Activated CD4-positive, alpha-beta T cell treated with anti-CD3 and anti-CD28 coated beads, Interleukin-2, amount 10 ng/mL, durations not matched to agents 24 days and 14 days (primary cell): ENCODE measurements at places on chromosomes 4 and X. TPM values are rescaled to one million over a fixed set of nuclear protein-coding genes. Genes with fewer than 3 reads are reported as not detected.

DDIT4L gene
- total RNA-seq = 0.56 and 0.76 TPM in 2 replicates

RASL11B gene
- 2.0 and 2.2 TPM in 2 replicates for total RNA-seq

AMTN gene
- total RNA-seq = not detected in 2 replicates

GLA gene
- 66.6 and 70.7 TPM in 2 replicates for total RNA-seq

NUDT11 gene
- 3.4 and 3.6 TPM in 2 replicates for total RNA-seq
